ENCODE measurements at places on chromosomes 2 and 18. TPM values are rescaled to one million over a fixed set of nuclear protein-coding genes. Genes with fewer than 3 reads are reported as not detected.

GRCh38 chr18:75802681-75803080 is 375.2 kb upstream of the SMIM21 start:
- DNase-seq, result no peak

DNA sequence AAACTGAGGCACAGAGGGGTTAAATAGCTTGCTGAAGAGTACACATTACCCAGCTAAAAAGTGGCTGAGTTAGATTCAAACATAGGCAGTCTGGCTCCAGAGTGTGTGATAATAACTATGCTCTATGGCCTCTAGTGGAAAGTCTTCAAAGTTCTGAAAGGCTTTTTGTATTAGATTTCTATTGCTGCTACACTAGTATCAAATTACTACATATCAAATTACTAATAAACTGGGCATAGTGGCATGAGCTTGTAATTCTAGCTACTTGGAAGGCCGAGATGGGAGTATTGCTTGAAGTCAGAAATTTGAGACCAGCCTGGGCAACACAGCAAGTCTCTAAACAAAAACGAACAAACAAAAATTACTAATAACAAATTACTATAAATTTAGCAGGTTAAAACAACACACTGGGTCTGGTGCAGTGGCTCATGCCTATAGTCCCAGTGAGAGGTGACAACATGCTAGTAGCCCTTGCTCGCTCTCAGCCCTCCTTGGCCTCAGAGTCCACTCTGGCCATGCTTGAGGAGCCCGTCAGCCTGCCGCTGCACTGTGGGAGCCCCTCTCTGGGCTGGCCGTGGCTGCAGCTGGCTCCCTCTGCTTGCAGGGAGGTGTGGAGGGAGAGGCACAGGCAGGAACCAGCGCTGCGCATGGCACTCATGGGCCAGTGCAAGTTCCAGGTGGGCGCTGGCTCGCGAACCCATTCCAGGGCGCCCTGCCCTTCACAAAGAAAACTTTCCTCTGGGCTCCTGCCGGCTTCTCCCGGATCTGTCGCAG is 38.2 kb upstream of the TWSG1 start:
- DNase-seq, result no peak

DNA sequence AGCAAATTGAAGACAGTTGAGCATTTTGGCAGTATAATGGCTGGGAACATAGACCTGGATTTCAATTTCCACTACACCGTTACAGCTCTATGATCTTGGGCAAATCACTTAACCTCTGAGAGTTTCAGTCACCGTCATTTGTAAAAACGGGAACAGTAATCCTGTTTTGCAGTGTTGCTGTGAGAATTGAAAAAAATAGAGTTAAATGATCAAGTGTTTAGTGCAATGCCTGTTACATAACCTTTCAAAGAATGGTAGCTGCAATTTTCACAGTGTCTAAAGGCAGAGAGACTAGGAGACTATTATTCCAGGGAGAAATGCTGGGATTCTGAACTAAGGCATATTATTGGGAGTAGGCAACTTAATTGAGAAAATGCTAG is 2.0 kb downstream of the AGPS start:
- no peak for DNase-seq

- DNase-seq, result no peak
These were observed 136.4 kb upstream of the SLC1A4 start for GRCh38 chr2:64852771-64853241.

GRCh38 chr18:33708876-33709275 is 130.9 kb downstream of the ASXL3 start:
- DNase-seq, result no peak

GRCh38 chr2:45253151-45253550 is 243.9 kb upstream of the SIX2 start:
- no peak for DNase-seq

GRCh38 chr2:239927424-239927981 is 97.6 kb downstream of the NDUFA10 start:
- peak; percentile 40 for DNase-seq

GRCh38 chr2:23862716-23863426 is 64.1 kb downstream of the ATAD2B start:
- no peak for DNase-seq

GRCh38 chr18:31170335-31170734 is 7.7 kb upstream of the DSC1 start:
- DNase-seq, result no peak

DNA sequence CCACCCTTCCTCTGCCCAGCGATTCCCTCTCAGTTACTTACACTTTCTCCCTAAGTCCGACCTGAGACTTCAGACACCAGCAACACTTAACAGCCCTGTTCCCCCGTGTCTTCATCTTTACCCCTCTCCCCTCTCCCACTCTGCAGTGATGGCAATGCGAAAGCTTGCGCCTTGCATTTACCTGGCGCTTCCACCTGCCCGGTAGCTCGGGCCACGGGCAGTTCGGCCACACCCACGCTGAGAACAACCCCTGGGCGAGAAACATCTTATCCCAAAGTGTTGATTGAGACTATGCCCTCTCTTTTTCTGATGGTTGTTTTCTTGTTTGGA is 558 bp downstream of the DNAJC10 start:
- DNase-seq, result peak; percentile 40

- no peak for DNase-seq
These were observed 31.5 kb downstream of the TRABD2A start for GRCh38 chr2:84849271-84849952.

- peak; percentile 65 for DNase-seq
These were observed 175.7 kb upstream of the HAAO start for GRCh38 chr2:42967959-42968674.

- peak; percentile 42 for DNase-seq
These were observed 62.6 kb upstream of the FN1 start for GRCh38 chr2:215498431-215498830.

DNA sequence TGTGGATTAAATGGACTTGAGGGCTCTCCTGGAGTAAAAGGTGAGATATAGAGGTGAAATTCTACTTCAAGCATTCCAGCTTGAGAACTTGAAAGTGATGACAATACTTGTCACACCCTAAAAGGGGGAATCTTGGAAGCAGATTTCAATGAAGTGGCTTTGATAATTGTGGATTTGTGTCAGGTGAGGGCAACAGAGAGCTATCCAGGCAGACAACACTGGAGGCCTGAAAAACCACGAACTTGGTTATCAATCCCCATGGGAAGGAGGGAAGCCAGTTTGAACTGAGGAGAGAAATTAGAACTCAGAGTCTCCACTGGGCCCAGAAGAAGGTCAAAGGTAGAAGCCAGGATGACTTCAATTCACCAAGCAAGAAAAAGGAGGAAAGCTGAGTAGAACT is 263.9 kb downstream of the FIGN start:
- peak; percentile 12 for DNase-seq

DNA sequence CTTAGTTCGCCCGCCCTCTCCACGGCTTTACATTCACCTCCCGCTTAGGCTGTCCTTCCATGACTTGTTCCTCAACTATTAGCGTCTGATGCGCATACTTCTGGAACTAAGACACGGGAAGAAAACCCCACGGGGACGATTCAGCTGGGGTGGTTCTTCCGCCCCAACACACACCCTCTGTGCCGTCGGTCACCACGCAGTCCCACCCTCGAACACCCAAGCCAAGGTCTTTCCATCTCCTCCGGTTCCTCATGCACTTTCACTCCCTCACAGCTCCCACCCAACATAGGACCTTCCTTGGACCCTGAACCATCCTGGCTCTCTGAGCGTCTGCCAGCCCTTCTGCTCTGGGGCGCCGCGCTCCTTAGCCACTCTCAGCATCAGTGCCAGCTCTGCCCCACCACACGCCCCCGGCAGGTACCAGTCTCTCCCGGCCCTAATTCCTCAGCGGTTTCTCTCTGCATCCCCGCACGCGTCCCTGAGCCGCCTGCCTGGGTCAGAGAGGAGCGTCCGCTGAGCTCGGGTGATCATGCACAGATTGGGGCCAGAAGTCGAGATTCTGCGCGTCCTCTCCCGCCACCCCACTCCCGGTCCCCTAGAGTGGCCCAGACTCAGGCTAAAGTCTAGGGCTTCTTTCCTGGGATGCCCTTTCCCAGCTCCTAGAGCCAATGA is 522 bp upstream of the SRD5A2 start:
- no peak for DNase-seq

- DNase-seq, result no peak
These were observed 8.6 kb downstream of the SDC1 start for GRCh38 chr2:20216130-20217025.

DNA sequence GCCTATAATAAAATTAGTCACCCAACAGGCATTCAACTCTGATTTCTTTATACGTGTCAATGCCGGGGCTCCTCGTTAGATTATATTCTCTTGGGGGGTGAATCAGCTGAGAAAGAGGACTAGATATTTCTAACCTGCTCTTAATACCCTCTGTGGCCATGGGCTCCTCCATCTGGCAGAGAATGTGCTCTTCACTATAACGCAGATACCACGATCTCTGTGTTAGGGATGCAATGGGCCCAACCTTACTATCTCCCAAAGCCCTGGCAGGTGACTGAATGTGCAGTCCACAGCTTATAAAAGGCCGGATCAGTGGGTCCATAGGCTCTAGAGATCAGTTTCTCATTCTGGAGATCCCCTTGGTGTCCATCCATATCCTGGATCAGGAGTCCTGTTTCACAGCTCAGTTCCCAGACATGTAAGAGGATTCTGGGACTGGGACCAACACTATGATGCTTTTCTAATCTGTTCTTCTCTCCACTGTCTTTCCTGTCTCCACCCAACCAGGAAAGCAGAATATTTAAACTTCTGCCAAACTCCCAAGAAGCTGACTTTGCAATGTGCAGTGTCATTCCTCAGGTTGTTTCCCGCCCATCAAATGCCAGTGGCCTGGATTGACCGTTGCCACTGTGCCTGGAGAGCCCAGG is 71.4 kb upstream of the CELF4 start:
- DNase-seq, result no peak

DNA sequence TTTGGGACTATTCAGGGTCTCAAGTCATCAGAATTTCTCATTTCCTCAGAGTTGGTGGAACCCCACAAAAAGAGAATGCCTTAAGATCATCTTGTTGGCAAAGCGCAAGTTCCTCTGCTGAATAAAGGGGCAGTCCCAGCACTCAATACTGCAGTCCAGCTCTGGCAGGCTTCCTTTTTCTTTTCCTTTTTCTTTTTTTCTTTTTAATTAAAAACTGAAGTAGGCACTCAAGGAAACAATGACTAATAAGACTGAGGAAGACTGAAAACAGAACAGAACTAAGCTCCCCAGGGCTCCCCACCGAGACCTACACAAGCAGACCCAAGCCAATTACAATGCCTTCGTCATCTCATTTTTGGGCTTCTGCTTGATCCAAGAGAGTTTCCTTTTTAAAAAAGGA is 82.0 kb downstream of the STK39 start:
- no peak for DNase-seq

DNA sequence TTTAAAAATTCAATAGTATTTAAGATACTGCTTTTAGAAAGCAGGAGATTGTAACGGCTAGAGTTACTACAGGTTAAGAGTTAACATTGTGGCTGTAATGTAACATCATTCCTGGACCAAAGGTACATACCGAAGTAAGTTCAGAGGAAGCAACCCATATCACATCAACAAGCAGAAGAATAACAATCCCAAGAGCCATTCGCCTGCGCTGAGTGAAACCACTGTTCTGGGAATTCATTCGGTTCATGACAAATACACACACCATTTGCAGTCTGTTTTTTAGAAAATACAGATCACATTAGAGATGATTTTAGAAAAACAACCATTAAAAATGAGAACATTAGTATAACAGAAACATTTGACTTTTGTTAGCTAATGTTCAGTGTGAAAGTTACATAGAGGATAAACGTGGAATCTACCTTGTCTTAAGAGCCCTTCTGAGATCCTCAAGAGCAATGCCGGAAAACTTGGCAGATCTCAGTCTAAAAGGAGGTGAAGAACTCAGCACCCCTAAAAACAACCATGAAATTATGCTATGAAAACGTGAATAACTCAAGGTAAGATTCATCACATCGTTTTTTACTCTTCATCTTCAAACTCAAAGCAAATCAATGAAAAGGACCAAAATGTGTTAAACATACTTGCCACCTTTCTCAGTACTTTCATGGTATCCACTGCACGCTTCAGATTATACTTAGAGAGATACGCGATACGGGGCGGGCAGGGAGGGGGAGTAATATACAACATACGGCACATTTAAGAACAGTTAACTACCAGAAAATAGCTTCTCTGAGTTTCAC is 1.2 kb downstream of the SLC35F5 start:
- DNase-seq, result peak; percentile 13

DNA sequence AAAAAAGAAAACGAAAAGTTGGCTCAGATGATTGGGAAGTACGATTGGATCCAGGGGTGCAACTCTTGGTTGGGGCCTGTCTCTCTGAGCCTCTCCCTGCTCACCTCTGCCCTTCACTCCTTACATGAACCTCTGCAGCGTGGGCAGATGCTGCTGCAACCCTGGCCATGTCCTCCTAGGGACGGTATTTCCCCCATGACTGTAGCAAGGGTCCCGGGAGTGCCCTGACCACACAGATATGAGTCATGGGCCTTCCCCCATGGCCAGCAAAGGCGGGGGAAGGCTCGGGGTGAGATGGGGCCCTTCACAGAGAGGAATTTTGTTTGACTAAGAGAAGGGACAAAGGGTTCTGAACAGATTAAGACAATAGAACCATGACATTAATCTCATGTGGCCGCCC is 129.0 kb downstream of the NCK2 start:
- DNase-seq, result peak; percentile 59

DNA sequence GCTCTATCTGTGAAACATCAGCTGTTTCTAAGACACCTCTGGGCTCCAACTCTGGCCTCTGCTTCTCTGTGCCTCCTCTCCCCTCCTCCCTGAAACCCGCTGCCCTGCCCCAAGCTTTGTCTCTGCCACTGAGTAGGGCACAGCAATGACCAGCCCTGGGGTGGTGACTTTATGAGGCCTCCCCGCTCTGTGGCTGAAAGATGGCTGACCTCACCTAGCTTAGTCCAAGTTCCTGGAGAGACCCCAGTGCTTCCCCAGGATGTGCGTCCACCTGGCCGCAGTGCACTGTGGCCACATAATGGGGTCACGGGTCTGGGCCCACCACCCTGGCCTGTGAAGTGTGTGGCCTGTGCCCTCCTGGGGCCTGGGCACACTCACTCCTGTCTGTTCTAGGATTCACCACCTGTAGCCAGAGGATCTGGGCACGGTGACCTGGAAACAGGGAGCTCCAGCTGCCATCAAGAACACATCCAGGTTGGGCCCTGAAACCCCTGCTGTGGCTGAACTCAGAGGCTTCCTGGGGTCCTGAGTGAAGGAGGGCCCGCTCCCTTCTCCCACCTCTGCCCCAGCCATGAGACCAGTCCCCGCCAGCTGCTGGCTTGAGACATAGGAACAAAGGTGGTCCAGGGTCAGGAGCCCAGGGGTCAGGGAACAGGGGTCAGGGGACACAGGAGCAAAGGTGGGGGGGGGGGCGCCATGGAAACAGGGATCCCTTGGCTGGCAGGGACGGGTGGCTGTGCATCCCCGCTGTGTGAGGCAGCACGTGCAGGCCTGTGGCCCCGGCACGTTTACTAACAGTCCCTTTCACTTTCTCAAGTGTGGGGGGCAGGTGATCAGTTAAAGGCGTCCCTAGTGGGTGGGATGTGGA is 29.3 kb upstream of the OTOS start:
- no peak for DNase-seq

- peak; percentile 30 for DNase-seq
These were observed 423.3 kb downstream of the LPIN1 start for GRCh38 chr2:12169721-12170120.

- DNase-seq, result no peak
These were observed 2.3 kb upstream of the ACTG2 start for GRCh38 chr2:73890301-73891092.

The RDH14 gene
- total RNA-seq, result 39.5 TPM

The TDRD15 gene
- total RNA-seq, result 0.08 TPM

The SERPINB3 gene
- 0.17 TPM for total RNA-seq

The CPS1 gene
- 587 TPM for total RNA-seq

The MC5R gene
- not detected for total RNA-seq

The ST8SIA5 gene
- total RNA-seq, result 0.44 TPM

The LYPD1 gene
- total RNA-seq, result 23.1 TPM

The CRYGC gene
- total RNA-seq, result 1.3 TPM

The GPR45 gene
- total RNA-seq, result not detected

The CAPN13 gene
- 6.0 TPM for total RNA-seq

The PDCL3 gene
- 15.7 TPM for total RNA-seq

The NEUROD1 gene
- total RNA-seq, result 0.60 TPM

Measured in hepatocyte (in vitro differentiated cells).